CD8-positive, alpha-beta T cell (primary cell): ENCODE measurements at places on chromosomes 5 and 9. TPM values are rescaled to one million over a fixed set of nuclear protein-coding genes. Genes with fewer than 3 reads are reported as not detected.

Gene SLC34A3
- total RNA-seq = not detected

Gene CDH9
- total RNA-seq = not detected

Gene PLAC8L1
- total RNA-seq = not detected

Gene FOXD4L4
- not detected for total RNA-seq

Gene CFAP90
- total RNA-seq = not detected

Gene CDC20B
- not detected for total RNA-seq

Gene SLC2A6
- 9.7 TPM for total RNA-seq

DNA sequence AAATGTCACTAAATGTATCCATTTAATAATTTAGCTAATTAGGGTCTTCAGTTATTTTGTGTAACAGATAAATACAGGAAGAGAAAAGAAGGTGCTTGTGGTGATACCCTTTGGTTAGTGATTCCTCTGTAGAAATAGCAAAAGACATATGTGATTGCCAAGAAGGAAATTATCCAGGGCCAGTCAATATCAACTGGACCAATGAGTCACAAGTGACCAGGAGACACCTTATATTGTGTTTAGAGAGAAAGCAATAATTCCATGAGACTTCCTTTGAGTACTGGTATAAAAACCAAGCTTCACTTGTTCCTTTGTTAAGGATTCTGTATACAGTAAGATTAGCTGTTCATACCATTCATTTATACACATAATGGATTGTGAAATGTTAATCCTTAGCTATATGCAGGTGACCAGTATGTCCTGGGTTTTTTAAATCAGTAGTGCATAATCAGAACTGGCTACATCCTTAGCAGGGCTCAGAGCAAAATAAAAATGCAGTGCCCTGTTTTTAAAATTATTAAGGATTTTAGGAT lies 11.7 kb upstream of the F2R start:
- no peak for DNase-seq

DNA sequence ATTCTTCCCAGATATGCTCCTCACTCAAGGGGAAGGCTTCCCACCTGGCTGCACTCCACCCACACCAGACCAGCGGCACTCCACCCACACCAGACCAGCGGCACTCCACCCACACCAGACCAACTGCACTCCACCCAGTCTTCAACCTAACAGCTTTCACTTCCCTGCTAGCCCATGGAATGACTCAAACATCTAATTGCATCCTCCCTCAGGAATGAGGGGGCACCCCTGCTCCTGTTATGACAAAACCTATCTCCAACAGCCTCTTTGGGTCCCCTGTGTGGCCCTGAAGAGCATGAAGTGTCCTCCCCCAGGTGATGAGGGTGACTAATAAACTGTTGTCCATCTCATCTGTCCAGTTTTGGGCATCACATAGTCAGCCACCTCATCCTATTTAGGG lies 556.6 kb upstream of the TUSC1 start:
- DNase-seq = no peak

- no peak for DNase-seq
Observed at GRCh38 chr5:79590396-79590999, 21.7 kb upstream of the TENT2 start.

DNA sequence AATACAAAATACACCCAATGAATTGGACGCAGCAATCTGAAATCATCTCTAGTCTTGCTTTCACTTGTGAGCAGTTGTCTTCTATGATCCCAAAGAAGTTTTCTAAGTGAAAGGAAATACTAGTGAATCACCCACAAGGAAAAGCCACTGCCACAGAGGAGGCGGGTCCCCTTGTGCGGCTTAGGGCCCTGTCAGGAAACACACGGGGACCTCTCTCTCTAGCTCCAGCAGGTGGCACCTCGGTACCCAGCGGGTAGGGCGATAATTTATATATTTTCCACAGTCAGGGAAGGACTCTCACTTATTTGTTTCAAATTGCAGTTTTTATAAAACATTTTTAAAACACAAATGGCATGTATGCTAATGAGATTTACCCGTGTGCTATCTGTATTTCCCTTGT lies 417.1 kb downstream of the KDM4C start:
- no peak for DNase-seq

- no peak for DNase-seq
Observed at GRCh38 chr5:135219868-135220267, 179.2 kb downstream of the MACROH2A1 start.

- no peak for DNase-seq
Observed at GRCh38 chr9:126569036-126569435, 44.7 kb upstream of the LMX1B start.

- no peak for DNase-seq
Observed at GRCh38 chr9:75382126-75382525, 293.8 kb downstream of the OSTF1 start.

GRCh38 chr9:37410969-37411785 lies 11.3 kb upstream of the GRHPR start:
- DNase-seq = no peak

- DNase-seq = no peak
Observed at GRCh38 chr9:106025453-106025852, 331.1 kb downstream of the TMEM38B start.

GRCh38 chr5:68122439-68123328 lies 92.9 kb upstream of the PIK3R1 start:
- no peak for DNase-seq

DNA sequence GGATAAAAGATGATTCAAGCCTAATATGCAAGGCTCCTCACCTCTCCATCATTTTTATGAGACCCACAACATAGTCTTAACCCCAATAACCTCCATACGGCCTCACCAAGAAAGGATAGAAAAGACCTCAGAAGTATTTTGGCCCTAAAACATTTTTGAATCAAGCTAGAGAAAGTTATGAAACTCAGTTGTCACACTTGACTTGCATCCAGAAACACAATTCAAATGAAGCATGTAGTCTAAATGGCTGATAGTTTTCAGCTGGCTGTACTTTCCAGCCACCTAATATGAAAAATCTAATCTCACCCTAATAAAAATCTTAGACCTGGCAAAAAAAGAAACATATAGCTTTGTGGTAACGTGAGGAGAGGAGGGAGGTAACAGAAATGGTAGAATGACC lies 116.1 kb downstream of the ARL15 start:
- no peak for DNase-seq

GRCh38 chr5:139903795-139904565 lies 108.4 kb downstream of the PSD2 start:
- DNase-seq = no peak

- no peak for DNase-seq
Observed at GRCh38 chr5:98904780-98905179, 24.0 kb downstream of the CHD1 start.

- no peak for DNase-seq
Observed at GRCh38 chr9:1960342-1961042, 54.7 kb upstream of the SMARCA2 start.

DNA sequence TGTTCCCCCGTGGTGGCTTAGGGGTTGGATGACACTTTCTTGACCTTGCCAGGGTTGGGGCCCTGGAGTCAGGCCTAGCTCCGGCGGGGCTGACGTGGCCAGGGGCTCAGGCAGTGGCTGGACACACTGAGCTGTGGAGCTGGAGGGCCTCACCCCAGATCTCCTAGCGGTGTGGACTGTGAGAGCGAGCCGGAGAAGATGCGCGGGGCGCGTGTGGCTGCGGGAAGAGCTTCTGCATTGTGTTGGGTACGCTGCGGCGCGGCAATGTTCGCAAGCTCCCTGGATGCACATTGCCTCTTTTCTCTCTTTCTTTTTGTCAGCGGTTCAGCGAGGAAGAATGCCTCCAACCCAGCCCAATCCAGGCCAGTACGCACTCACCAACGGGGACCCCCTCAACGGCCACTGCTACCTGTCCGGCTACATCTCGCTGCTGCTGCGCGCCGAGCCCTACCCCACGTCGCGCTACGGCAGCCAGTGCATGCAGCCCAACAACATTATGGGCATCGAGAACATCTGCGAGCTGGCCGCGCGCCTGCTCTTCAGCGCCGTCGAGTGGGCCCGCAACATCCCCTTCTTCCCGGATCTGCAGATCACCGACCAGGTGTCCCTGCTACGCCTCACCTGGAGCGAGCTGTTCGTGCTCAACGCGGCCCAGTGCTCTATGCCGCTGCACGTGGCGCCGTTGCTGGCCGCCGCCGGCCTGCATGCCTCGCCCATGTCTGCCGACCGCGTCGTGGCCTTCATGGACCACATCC lies 4.8 kb downstream of the NR2F1 start:
- no peak for DNase-seq

- DNase-seq = no peak
Observed at GRCh38 chr9:116482740-116483139, 204.4 kb upstream of the TRIM32 start.

GRCh38 chr5:109329333-109330237 lies 80.2 kb downstream of the PJA2 start:
- no peak for DNase-seq

DNA sequence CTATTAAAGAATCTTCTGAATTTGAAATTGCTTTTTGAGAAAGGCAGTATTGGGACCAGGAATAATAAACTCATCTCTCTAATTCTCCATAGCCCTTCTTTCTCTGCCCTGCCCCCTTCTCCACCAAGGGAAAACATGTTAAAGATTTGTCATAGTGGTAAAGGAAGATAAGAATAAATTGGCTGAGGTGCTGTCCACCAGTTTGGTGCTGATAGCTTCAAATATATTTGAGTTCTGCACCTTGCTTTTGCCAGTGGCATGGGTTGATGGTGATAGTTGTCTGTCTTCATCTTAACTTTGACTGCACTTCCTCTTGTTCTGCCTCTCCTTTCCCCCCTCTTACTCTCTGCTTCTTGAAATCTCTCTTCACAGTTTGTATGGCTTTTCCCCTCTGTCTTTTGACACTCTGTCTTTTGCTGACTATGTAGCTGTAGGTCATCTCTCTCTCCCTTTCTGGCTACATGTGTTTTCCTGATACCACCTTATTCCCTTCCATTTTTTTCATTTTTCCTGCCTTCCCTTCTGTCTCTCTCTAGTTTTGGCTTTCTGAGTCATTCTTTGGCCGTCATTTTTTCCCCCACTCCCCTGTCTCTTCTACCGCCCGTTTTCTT lies 56.6 kb downstream of the NDUFS4 start:
- no peak for DNase-seq
